ENCODE measurements at places on chromosomes 11 and 22. TPM values are rescaled to one million over a fixed set of nuclear protein-coding genes. Genes with fewer than 3 reads are reported as not detected.

DNA sequence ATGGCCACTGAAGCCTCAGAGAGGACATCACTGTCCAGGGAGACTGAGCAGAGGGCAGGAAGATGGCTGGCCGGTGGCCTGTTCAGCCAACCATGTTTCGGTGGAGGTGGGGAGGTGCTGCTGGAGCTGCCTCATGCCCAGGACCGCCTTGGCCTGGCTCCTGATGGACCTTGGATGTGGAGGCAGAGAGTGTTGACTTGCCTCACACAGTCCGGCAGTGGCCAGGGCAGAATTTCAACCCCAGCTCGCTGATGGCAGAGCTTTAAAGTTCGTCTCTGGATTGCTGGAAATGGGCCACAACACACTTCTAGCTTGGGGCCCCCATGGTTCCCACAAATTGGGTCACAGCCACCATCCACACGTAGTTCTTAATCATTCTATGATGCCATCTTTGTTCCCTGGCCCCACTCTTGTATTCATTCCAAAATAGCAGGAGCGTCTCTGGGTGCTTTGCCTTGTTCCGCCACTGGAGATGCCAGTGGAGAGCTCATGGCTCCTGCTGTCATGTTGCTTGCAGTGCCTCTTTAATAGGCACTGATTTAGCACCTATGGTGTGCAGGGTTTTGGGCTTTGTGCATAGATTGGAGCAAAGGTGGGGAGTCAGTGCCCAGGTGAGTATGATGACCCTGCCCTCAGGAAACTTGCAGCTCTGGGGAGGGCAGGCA, 5.6 kb downstream of the MAPK8IP1 start:
- no peak overlapping the region for H3K27ac ChIP-seq
- no peaks in the 10 kb centered on the region for H3K27me3 ChIP-seq
- no peaks in the 10 kb centered on the region for H3K36me3 ChIP-seq

GRCh38 chr22:45731798-45732495, 60.3 kb downstream of the ATXN10 start:
- no peak for DNase-seq
- H3K27me3 ChIP-seq = no peaks in the 10 kb centered on the region
- H3K27ac ChIP-seq = no peak overlapping the region
- H3K4me1 ChIP-seq = no peaks in the 10 kb centered on the region
- H3K36me3 ChIP-seq = peaks cover 40% of the 10 kb centered on the region

DNA sequence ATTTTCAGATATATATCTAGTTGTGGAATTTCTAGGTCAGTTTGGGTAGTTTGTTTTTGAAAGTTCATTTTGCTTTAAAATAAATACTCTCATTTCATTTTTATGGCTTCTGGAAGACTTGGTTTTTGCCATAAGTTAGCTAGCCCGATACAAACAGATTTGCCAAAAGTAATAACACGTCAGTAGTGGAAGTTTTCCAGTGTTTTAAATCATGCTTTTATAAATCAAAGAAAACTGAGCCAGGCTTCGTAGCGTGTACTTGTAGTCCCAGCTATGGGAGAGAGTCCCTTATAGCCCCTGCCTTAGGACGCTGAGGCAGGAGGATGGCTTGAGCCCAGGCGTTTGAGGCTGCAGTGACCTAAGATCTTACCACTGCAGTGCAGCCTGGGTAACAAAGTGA, 21.7 kb upstream of the MICALL1 start:
- no peak overlapping the region for H3K4me3 ChIP-seq
- H3K4me1 ChIP-seq = peaks cover 22% of the 10 kb centered on the region
- DNase-seq = no peak
- H3K27me3 ChIP-seq = no peaks in the 10 kb centered on the region
- H3K27ac ChIP-seq = no peak overlapping the region

DNA sequence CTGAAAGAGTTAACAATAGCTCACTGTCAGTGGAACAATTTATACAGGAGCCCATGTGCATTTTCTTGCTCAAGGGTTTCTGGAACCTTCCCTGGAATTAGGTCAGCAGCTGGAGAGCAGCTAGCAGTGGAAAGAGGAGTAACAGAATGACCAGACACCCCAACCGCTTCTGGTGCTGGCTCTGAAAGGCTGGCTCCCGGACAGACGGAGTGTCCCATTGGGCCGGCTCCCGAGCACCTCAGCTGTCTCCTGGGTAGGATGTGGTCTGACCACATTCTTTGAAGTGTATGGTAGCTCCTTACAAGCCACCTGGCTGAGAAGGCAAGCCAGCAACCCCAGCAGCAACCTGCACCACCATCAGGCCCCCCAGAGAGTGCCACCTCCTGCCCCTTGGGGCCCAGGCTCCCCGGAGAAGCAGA, 44.7 kb downstream of the ABTB2 start:
- no peak for DNase-seq
- H3K36me3 ChIP-seq = no peaks in the 10 kb centered on the region
- no peak overlapping the region for H3K4me3 ChIP-seq
- peaks cover 19% of the 10 kb centered on the region for H3K4me1 ChIP-seq

- DNase-seq = no peak
- no peaks in the 10 kb centered on the region for H3K27me3 ChIP-seq
- H3K4me1 ChIP-seq = no peaks in the 10 kb centered on the region
- H3K36me3 ChIP-seq = no peaks in the 10 kb centered on the region
- H3K4me3 ChIP-seq = no peak overlapping the region
These were observed 502.0 kb upstream of the RAG2 start for GRCh38 chr11:37100008-37100407.

- DNase-seq = no peak
- H3K4me1 ChIP-seq = no peaks in the 10 kb centered on the region
- H3K27me3 ChIP-seq = no peaks in the 10 kb centered on the region
- no peak overlapping the region for H3K4me3 ChIP-seq
- peaks cover 97% of the 10 kb centered on the region for H3K36me3 ChIP-seq
These were observed 8.6 kb upstream of the VWCE start for GRCh38 chr11:61303725-61304124.

GRCh38 chr11:119372260-119373058, 9.0 kb downstream of the USP2 start:
- peaks cover 51% of the 10 kb centered on the region for H3K4me1 ChIP-seq
- no peak for DNase-seq
- no peaks in the 10 kb centered on the region for H3K36me3 ChIP-seq
- peaks cover 3% of the 10 kb centered on the region for H3K27me3 ChIP-seq

BAIAP2L2 gene
- total RNA-seq = 1.5 TPM

DNA sequence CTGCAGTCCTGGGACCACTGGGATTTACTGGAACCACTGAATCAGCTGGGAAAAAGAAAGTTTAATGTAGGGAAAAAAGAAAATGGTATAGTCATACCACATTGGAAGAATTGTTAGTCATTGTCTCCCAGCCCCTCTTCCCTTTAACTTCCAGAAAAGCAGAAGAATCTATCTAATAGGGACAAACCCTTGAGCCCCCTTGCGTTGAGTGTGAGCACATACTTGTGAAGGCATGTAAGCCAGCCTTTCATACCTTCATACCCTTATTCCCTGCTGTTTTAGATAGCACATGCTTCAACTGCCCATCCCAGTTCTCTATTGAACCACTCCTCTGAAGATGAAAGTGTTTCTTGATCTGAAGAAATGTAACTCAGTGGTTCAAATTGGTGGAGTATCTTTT, 6.6 kb downstream of the TREH start:
- DNase-seq = peak; percentile 18
- H3K4me3 ChIP-seq = no peak overlapping the region
- H3K27ac ChIP-seq = no peak overlapping the region
- H3K36me3 ChIP-seq = no peaks in the 10 kb centered on the region
- no peaks in the 10 kb centered on the region for H3K27me3 ChIP-seq
- H3K4me1 ChIP-seq = no peaks in the 10 kb centered on the region

GRCh38 chr11:10452211-10452767, 2.8 kb upstream of the AMPD3 start:
- no peak overlapping the region for H3K4me3 ChIP-seq
- H3K27me3 ChIP-seq = no peaks in the 10 kb centered on the region
- peaks cover 38% of the 10 kb centered on the region for H3K4me1 ChIP-seq
- no peak for DNase-seq
- H3K36me3 ChIP-seq = no peaks in the 10 kb centered on the region

- no peak for DNase-seq
- H3K36me3 ChIP-seq = no peaks in the 10 kb centered on the region
- no peak overlapping the region for H3K27ac ChIP-seq
- H3K27me3 ChIP-seq = no peaks in the 10 kb centered on the region
- H3K4me1 ChIP-seq = peaks cover 16% of the 10 kb centered on the region
- H3K4me3 ChIP-seq = no peak overlapping the region
These were observed 107.6 kb downstream of the GALNT18 start for GRCh38 chr11:11514246-11514645.

DNA sequence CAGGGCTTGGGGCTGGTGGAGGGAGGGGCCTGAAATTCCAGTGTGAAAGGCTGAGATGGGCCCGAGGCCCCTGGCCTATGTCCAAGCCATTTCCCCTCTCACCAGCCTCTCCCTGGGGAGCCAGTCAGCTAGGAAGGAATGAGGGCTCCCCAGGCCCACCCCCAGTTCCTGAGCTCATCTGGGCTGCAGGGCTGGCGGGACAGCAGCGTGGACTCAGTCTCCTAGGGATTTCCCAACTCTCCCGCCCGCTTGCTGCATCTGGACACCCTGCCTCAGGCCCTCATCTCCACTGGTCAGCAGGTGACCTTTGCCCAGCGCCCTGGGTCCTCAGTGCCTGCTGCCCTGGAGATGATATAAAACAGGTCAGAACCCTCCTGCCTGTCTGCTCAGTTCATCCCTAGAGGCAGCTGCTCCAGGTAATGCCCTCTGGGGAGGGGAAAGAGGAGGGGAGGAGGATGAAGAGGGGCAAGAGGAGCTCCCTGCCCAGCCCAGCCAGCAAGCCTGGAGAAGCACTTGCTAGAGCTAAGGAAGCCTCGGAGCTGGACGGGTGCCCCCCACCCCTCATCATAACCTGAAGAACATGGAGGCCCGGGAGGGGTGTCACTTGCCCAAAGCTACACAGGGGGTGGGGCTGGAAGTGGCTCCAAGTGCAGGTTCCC, at the start of gene APOC3:
Gene APOC3, plus strand, starts transcription at position 383 of the 659 bp plus-strand sequence. CDS start 676 bp downstream, outside the sequence.
- H3K4me1 ChIP-seq = no peaks in the 10 kb centered on the region
- no peak within 1 kb of the TSS for H3K27ac ChIP-seq
- H3K36me3 ChIP-seq = no peaks in the 10 kb centered on the region
- no peak for DNase-seq
- no peaks in the 10 kb centered on the region for H3K27me3 ChIP-seq

- peaks cover 9% of the 10 kb centered on the region for H3K4me1 ChIP-seq
- no peaks in the 10 kb centered on the region for H3K27me3 ChIP-seq
- H3K27ac ChIP-seq = no peak overlapping the region
- H3K36me3 ChIP-seq = peaks cover 43% of the 10 kb centered on the region
- no peak overlapping the region for H3K4me3 ChIP-seq
These were observed 22.3 kb downstream of the CBX7 start for GRCh38 chr22:39130152-39130704.

RFPL2 gene
- not detected for total RNA-seq

DNA sequence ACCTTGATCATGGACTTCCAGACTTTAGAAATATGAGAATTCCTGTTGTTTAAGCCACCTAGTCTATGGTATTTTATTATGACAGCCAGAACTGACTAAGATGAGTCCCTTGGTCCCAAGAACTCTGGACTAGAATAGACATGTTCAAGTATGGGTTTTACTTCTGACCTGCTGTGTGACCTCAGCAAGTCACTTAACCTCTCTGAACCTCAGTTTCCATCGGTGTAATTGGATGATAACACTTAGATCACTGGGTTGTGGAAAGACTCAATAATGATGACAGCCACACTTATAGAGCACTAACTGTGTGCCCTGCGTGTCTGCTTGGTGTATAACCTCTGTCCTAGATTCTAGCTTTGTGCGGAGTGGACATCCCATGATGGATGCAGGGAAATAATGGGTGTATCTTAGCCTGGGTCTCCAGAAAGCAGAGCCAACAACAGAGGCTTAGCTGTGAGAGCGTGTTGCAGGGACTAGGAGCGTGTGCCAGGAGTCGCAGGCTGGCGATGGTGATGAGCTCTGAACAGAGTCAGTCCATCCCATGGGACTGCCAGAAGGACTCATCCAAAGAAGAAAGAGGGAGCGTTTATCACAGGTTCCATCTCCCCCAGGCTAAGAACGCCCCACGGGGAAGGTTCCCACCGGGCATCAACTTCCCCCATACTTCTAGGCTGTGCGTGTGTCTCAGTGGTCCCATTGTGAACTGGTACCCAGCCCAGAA, 93.2 kb upstream of the TP53I11 start:
- H3K36me3 ChIP-seq = no peaks in the 10 kb centered on the region
- peaks cover 59% of the 10 kb centered on the region for H3K4me1 ChIP-seq
- H3K27me3 ChIP-seq = no peaks in the 10 kb centered on the region
- H3K27ac ChIP-seq = no peak overlapping the region

Measured in suprapubic skin (tissue), 4 donors.